Activated T-cell treated with anti-CD3 and anti-CD28 coated beads, Interleukin-2, amount 50 U/mL, for 4 hours (primary cell): ENCODE measurements at places on chromosomes 7 and 10.

- DNase-seq: peak; percentile 32
Measured at GRCh38 chr7:44489955-44490350, 505 bp downstream of the NUDCD3 start.

DNA sequence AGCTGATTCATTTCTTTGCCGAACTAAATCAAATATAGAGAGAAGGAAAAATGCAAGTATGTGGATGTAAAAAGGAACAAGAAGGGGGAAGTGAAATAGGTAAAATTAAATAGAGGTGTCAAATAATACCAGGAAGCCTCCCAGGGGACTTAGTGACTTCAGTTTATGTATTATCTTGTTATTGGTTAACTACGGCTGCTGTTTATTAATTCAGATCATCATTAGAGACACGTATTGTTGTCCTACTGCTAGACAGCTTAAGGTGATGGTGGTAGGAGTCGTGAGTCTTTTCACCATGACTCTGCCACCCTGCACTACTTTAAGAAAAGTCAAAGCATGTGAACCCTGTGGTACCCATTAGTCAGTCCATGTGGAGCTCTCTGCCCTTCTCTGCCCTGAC lies 289.1 kb downstream of the PRKG1 start:
- DNase-seq: no peak

DNA sequence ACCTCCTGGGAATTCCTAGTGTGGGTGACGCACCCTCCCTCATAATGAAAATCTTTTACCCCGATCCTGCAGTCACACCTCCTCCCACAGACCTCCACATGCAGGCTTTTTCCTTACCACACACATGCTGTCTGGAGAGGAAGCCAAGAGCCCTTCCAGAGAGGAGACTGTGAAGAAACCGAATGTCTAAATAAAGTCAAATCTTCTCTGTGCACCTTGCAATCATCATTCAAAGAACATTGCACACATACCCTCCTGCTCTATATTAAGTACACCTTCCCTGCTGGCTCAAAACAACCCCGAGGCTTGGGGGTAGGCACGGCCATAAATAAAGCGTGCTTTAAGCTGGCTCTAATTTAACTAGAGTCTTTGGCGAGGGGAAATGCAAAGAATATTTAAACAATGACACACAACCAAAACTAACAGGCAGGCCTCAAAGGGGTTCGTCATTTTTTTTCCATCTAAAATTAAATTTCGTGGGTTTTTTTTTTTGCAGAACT lies 34.9 kb downstream of the CALML3 start:
- DNase-seq: no peak

- no peak for DNase-seq
Measured at GRCh38 chr10:101709359-101710058, 14.5 kb upstream of the FBXW4 start.
